H9 (cell line): ENCODE measurements at places on chromosomes 16 and 17. TPM values are rescaled to one million over a fixed set of nuclear protein-coding genes. Genes with fewer than 3 reads are reported as not detected.

Gene PLLP
- total RNA-seq: 1.8 and 2.0 TPM in 2 replicates

Gene NUDT16L1
- 49.4 and 50.0 TPM in 2 replicates for total RNA-seq

Gene SDK2
- total RNA-seq: 7.9 and 9.1 TPM in 2 replicates

Gene CETP
- not detected in 2 replicates for total RNA-seq

Gene ZNF469
- 4.4 TPM in 2 replicates for total RNA-seq
